ENCODE measurements at places on chromosomes 3 and 15.

- DNase-seq, result no peak
Observed at GRCh38 chr3:10962481-10963036, 30.0 kb upstream of the SLC6A1 start.

DNA sequence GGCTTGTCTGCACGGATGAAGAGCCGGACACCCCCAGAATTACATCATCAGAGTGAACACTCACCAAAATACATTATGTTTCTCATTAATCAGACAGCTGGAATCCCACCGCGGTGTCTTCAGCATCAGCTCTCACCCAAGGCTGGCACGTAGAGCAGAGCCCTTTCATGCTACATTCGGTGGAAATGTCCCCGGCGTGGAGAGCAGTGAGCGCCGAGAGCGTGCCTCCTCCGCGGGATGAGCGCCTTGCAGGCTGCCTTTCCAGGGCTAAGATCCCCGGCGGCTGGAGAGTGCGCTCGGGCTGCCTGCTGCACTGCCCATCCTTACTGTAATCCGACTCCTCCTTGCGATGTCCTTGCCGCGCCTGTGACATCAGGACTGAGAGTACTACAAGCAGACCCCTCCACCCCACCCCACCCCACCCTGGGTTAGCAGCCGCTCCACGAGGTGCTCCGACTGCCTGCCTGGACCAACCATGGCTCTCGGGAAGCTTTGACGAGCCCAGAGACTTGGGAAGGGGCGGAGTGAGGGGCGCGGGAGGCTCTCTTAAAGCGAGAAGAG lies at the start of gene ZNF385D:
TSS of gene ZNF385D (minus strand) at position 380 of the 561 bp plus-strand sequence. CDS start at position 86, 294 bp downstream.
- no peak for DNase-seq

- no peak for DNase-seq
Observed at GRCh38 chr15:72535911-72536310, 61.8 kb downstream of the ARIH1 start.

- DNase-seq, result no peak
Observed at GRCh38 chr3:56547486-56547885, 9.5 kb upstream of the CCDC66 start.

DNA sequence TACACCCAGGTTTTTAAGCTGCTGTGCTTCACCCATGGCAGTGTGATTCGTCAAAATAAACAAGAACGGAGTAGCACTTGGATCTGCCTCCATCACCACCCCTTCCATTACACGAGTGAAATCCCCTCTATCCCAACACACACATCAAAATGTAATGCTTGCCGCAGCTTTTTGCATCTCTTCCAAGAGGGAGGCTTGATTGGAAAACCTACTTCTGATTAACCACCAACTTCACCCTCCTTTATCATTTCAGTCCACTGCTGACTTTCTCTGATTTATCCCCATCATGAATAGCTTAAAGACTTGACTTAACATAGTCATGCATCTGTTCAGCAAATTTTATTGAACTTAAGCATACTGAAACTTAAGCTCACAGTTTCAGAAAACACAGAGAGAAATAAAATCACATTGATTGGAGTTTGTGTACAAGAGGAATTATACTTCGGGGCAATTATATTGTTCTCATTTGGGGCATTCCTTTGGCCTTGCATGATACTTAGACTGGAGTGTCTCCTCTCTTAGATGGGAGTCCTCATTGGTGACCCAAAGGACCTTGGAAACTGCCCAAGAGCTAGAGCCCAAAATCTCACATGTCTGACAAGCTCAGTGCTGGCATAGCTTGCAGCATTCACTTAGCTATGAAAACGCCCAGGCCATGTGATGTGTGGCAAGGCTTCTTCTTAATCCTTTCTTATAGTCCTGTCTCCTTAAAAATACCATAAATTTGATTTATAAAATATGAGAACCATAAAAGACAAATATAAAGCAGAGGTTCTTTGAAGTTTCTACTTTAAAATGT lies 124.3 kb upstream of the UMPS start:
- no peak for DNase-seq

DNA sequence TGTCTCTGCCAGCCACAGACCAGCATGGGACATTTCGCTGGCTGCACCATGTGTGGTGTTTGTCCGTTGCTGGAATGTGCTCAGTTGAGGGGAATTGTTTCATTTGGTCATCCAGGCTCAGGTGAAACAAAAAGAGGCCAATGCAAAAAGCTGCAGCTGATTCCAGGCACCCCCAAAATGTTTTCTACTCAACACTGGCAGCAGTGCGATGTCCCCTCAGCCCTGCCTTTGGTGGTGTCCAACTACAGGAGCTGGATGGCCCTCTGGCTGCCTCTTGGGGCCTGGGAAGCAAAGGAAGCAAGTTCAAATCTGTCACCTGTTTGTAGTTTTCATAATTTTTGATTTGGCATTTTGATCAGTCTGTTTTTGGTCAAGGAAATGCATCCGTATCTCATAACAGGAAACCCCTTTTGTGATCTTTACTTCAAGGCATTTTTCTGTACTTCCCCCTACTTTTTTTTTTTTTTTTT lies 141.8 kb downstream of the EEFSEC start:
- no peak for DNase-seq

- no peak for DNase-seq
Observed at GRCh38 chr3:66823009-66823397, 175.1 kb upstream of the KBTBD8 start.

DNA sequence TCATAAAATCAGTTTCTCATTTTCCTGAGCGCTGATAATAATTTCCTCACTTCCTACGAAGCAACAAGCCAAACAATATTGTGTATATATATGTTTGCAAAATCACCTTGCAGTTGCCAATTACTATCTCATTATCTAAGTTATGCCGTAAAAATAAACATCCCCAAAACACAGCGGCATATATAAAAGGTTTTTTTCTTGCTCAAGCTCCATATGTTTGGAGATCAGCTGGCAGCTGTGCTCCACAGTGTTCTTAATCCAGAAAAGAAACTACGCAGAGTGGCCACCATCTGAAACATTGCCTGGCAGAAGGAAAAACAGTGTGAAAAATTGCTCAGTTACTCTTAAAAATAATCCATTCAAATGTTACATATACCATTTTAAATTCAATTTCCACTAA lies 951.4 kb downstream of the PLOD2 start:
- DNase-seq, result no peak
